Neural crest cell (in vitro differentiated cells): ENCODE measurements at places on chromosomes 11 and 22.

GRCh38 chr22:25782831-25783230 is 40.8 kb downstream of the MYO18B start:
- DNase-seq: no peak

GRCh38 chr11:132742929-132743328 is 789.4 kb downstream of the OPCML start:
- no peak for DNase-seq

GRCh38 chr22:31086703-31087330 is 5.7 kb downstream of the SMTN start:
- DNase-seq: no peak

- DNase-seq: no peak
Measured at GRCh38 chr22:36136475-36136874, 24.1 kb downstream of the APOL3 start.

- DNase-seq: no peak
Measured at GRCh38 chr11:116689413-116690127, 83.2 kb downstream of the BUD13 start.

DNA sequence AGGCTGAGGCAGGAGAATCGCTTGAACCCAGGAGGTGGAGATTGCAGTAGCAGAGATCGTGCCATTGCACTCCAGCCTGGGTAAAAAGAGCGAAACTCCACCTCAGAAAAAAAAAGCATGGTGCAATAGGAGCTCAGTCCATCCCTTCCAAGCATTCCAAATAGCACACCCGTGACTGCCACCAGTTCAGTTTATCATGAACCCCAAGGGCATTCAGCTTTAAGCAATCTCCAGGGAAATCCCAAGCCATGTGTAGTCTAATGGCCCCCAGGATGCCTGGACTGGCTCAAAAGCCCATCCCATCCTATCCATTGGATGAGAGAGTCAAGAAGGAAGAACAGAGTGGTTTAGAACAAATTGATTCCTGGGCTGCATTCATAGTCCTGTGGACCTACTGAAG is 16.2 kb downstream of the MICAL3 start:
- DNase-seq: no peak

DNA sequence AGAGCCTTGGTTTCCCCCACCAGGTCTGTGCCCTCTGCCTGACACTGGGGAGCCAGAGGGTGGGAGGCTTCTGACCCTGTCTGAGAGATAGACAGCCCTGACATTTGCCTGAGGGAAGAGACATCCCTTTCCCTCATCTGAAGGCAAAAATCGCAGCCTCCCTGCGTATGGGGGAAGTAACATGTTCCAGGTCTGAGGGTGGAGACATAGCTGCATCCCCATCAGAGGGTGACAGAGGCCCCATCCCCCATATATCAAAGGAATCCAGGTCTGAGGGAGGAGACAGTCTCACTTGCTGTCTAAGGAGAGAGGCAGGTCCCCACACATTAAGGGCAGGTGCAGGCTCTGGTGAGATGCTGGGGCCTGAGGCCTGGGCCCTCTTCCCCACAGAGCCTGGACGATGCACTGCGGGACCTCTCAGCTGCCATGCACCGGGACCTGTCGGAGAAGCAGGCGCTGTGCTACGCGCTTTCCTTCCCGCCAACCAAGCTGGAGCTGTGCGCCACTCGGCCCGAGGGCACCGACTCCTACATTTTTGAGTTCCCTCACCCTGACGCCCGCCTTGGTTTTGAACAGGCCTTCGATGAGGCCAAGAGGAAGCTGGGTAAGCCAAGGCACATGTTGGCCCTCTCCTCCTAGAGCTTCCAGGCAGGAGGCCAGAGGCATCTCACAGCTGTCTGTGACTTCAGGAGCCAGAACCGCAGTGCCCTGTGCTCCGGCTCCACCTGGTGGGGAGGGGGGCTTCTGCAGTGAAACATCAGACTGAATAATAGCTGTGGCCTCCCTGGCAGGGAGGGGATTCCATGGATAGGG is 16.1 kb upstream of the RELT start:
- peak; percentile 45 for DNase-seq

GRCh38 chr11:115464269-115464668 is 39.9 kb downstream of the CADM1 start:
- no peak for DNase-seq

DNA sequence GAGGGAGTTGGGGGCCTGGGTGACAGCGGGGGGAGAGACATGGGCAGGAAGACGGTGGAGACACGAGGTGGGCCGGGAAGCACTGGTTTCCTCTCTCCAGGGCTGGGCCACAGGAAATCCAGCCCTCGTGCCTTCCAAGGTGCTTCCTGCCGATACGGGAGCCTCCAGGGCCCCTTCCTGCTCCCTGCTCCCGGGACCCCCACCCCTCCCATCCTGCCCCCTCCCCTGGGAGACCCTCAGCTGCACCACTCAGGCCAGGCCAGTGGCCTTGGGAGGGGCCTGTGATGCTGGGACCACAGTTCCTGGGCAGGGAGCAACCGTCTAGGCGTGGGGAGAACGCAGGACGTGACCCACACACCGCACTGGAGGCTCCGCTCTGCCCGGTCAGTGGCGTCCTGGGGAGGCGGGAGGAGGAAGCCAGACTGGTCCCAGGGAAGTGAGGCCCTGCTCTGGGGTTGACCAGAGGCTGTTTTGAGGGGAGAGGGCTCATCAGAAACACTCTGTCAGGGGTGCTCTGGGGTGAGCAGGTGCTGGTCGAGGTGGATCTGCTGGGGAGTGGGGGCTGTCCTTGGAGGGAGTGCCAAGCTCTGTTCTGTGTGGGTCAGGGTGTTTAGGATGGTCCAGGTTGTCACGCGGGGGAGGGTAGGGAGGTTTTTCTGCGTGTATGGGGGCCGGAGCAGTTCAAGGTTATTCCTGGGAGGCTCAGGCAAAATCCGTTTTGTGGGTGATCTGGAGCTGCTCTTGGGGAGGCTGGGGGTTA is at the start of gene SHANK3:
Gene SHANK3, plus strand, starts transcription at position 353 of the 760 bp plus-strand sequence.
- DNase-seq: no peak

DNA sequence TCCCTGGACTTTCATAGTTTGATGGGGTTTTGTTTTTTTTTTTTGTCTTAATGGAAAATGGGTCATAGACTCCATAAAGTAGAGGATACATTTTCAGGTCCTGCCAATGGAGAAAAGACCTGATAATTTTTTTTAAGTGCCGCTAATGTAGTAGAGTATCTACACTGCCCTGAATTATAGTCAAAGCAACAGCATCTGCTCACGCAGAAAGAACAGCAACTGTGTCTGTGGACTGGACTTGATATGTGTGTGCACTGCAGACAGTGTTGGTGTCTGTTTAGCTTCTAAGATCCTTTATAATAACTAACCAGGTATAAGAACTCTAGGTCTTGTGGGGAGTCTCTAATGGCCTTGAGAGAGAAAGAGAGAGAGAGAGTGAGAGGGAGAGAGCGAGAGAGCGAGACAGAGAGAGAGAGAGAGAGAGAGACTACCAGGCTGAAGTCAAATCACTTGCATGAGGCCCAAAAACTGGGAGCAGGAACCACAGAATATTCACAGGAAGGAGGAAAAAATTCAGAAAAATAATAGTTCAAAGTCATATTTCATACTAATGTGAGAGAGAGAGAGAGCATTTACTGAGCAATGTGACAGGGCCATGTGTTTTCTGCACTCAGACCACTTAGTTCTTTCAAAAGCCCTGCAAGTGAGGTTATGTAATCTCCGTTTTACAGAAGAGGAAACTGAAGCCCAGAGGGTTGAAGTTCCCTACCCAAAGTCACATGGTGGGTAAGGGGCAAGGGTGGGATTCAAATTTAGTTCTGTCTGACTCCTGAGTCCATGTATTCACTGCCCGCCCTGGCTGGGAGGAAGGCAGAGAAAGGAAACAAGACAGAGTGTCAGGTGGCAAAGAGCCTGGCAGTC is 8.6 kb upstream of the MIAT start:
- DNase-seq: no peak

- DNase-seq: no peak
Measured at GRCh38 chr11:2317354-2318050, 15.7 kb downstream of the TSPAN32 start.

DNA sequence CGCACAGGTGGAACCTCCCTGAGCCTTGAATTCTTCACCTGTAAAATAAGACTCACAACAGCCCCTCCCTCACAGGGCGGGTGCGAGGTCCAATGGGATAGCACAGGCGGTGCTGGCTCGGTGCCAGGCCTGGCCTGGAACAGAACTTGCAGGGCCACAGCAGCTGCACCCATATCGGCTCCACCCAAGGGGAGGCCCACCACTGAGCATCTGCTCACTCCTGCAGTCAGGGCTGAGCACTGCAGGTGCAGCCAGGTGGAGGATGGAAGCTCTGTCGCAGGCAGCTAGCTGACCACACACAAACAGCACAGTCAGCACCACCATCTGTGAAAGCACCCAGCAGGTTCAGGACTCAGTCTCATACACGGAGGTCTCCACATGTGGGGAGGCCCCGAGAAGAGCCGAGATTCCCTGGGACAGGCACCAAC is 19.6 kb downstream of the VPS37C start:
- no peak for DNase-seq

- DNase-seq: no peak
Measured at GRCh38 chr11:44028401-44028800, 19.4 kb upstream of the ACCSL start.

DNA sequence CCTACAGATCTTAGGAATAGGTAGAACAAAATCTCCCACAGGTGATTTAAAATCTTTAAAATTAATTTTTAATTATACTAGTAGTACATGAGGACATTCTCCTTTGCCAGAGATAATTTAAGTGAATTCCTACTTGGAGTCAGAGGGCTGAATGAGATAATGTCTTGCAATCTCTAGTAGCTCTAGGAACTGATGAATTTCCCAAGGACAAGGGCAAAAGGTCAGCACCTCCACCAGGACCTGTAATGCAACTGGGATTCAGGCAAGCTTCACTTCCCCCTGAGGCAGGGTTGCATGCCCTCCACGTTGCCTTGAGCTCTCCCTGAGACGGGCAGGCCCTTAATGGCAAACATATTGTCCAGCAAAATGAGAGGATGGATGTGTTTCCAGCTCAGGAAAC is 330.3 kb upstream of the PITPNB start:
- DNase-seq: no peak

- DNase-seq: no peak
Measured at GRCh38 chr11:15882876-15883454, 473.4 kb downstream of the SOX6 start.

GRCh38 chr11:87473174-87473573 is 435.4 kb downstream of the TMEM135 start:
- no peak for DNase-seq

DNA sequence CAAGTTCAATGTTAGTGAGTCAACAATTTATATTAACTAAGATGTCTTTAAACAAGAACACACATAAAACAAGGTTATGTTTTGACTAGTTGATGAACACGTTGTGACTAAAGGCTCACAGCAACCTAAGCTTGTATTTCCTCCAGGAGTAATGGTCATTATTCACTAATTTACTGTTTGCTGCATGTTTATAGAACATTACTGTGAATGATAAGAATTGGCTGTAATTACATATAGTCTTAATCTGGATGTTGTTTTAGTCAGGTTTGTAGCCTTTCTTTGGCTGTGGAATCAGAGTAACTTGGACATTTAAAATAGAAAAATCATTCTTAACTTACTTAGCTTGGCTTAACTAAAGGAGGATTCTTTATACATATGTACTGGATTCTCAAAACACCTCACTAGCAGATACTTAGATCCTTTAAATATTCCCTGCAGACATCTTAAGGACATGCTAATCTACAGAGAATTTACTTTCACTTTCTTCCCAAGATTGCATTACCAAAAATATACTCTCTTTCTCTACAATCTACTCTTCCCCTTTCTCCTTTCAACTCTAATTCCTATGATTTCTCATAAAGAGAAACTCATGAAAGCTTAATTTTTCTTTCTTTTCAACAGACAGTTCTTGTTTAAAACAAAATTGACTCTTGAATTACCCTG is 319.7 kb upstream of the CTSC start:
- no peak for DNase-seq

GRCh38 chr22:43563571-43563970 is 151.8 kb downstream of the MPPED1 start:
- no peak for DNase-seq

DNA sequence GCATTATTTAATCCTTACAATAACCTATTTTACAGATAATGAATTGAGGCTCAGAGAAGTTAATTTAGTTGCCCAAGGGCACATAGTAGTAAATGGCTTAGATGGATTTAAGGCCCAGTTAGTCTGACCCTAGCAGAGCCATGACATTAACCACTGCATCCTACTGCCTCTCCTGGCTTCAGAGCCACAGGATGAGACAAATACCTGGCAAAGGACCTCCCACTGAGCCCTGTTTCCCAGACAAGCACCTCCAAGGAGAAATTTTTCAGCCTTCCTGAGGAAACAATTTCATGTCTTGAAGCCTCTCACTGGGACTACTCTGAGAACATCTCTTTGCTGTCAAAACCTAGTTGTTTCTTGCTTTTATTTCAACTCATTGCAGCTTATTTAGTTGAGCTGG is 28.4 kb downstream of the IZUMO1R start:
- no peak for DNase-seq

- DNase-seq: no peak
Measured at GRCh38 chr22:30305906-30306626, 16.8 kb upstream of the CASTOR1 start.

- DNase-seq: no peak
Measured at GRCh38 chr11:35419830-35420333, 524 bp upstream of the SLC1A2 start.

DNA sequence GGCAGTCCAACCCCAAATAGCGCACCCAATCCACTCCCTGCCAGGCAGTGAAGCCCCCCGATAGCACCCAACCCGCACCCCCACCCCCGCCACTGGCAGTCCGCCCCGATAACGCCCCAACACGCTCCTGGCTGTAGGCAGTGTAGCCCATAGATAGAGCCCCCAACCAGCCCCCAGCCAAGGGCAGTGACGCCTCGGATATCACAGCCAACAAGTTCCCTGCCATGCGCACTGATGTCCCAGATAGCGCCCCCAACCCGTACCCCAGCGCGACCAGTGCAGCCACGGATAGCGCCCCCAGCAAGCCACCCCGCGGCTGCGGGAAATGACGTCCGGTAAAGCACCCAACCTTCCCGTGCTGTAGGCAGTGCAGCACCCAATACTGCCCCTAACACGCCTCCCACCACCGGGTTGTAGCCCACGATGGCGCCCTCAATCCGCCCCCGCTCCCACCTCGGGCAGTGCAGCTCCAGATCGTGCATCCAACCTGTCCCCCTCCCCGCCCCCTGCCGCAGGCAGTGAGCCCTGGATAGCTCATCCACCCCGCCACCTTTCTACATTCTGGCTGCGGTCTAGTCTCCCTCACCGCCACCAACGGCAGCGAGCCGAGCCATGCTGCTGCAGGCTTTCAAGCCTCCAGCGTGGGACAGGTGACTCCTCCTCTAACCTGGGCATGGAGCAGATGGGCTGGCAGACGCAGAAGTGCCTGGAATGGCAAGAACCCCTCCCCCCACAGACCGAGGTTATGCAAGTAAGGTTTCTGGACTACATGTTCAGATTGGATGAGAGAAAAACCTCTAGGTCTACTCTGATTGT is 625 bp downstream of the RFPL2 start:
- DNase-seq: no peak

GRCh38 chr11:69299023-69299461 is 5.1 kb downstream of the MYEOV start:
- DNase-seq: no peak
